ENCODE measurements at places on chromosomes 1 and 21. TPM values are rescaled to one million over a fixed set of nuclear protein-coding genes. Genes with fewer than 3 reads are reported as not detected.

- H3K4me1 ChIP-seq, result no peaks in the 10 kb centered on the region
- no peak overlapping the region for H3K4me3 ChIP-seq
- no peaks in the 10 kb centered on the region for H3K36me3 ChIP-seq
- no peaks in the 10 kb centered on the region for H3K27me3 ChIP-seq
- DNase-seq, result no peak
- no peak overlapping the region for H3K27ac ChIP-seq
Observed at GRCh38 chr1:221239792-221240191, 360.5 kb downstream of the HLX start.

GRCh38 chr1:6180268-6180706 is at the start of gene CHD5:
TSS of gene CHD5 (minus strand) at chr1:6180321. CDS start at chr1:6180023, 298 bp downstream.
- peaks cover 24% of the 10 kb centered on the region for H3K27me3 ChIP-seq
- H3K27ac ChIP-seq, result no peak within 1 kb of the TSS
- H3K4me1 ChIP-seq, result peaks cover 21% of the 10 kb centered on the region
- no peak for DNase-seq
- H3K36me3 ChIP-seq, result peaks cover 7% of the 10 kb centered on the region
- no peak within 1 kb of the TSS for H3K4me3 ChIP-seq

DNA sequence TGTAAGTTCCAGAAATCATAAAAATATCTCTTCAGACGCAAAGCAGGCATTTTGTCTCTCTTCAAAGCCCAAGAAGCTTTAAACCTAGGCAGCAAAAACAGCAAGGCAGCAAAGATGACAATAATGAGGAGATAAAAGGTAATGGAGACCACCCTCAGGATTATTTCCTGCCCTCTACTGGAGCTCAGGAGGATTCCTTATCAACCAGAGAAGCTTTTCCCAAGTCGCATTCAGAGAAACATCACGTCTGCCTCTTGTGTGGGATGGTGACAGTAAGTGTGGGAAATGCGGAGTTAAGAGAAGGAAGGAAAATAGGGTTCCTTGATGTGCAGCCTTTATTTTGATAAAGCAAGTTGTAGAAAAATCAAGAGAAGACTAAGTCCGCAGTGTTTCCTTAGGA is 365.8 kb downstream of the RGS7 start:
- H3K27ac ChIP-seq, result no peak overlapping the region
- no peak for DNase-seq
- no peak overlapping the region for H3K4me3 ChIP-seq

Gene LORICRIN
- not detected for total RNA-seq

GRCh38 chr1:78607334-78607927 is 12.8 kb upstream of the IFI44L start:
- no peaks in the 10 kb centered on the region for H3K36me3 ChIP-seq
- no peak overlapping the region for H3K27ac ChIP-seq
- no peak overlapping the region for H3K4me3 ChIP-seq
- no peak for DNase-seq
- no peaks in the 10 kb centered on the region for H3K27me3 ChIP-seq
- H3K4me1 ChIP-seq, result peaks cover 3% of the 10 kb centered on the region
